ENCODE measurements at places on chromosomes 2 and 18.

DNA sequence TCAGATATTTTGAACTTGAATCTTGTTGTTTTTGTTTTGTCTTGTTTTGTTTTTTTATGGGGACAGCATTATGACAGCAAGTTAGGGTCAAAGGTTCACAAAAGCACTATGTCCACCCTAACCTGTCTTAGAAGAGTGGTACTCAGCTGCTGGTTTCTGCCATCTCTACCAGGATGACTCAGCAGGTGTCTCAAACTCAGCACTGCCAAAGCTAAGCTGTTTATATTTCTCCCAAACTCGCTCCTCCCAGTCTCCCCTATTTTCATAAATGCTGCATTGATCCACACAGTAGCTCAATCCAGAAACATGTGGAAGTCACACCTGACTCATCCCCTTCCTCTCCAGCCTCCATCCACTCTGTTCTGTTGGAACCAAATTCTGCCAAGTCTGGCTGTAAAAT is 134.9 kb downstream of the ZBTB7C start:
- DNase-seq = no peak

GRCh38 chr2:49129034-49129433 is 25.3 kb downstream of the FSHR start:
- no peak for DNase-seq

- no peak for DNase-seq
Measured at GRCh38 chr2:70516596-70516995, 37.0 kb downstream of the TGFA start.

DNA sequence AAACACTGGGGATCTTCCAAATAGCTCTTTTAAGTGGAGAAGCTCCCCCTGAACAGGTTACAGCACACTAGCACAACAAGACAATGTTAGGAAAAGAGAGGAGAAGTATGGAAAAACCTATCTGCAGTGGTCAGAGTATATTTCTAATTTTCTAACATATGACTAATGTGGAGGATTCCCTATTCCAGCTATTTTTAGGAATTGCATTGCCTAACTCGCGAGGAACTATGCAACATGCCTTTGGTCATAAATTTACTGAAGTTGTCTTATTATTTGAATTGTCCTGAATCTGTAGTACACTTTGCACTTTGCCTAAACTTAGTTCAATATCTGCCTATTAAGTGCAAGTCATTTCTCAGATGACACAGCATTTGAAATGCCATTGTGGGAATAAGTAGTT is 381.4 kb downstream of the CCDC85A start:
- no peak for DNase-seq

- no peak for DNase-seq
Measured at GRCh38 chr2:147806846-147807245, 38.0 kb upstream of the ACVR2A start.

DNA sequence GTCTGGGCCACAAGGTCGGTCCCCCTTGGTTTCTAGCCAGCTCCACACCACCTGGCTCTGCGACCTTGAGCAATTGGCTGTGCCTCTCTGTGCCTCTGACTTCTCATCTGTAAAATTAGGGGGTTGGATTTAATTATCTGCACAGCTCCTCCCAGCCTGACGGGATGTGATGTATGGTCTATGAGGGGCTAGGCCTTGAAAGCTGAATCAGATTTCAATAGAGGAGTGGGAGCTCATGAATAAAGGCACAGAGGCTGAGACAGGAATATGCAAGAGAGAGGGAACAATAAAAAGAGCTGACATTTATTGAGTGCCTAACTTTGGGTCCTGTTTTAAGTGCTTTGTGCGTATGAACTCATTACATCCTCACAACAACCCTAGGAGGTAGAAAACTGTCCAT is 104.7 kb downstream of the ALK start:
- DNase-seq = no peak

- no peak for DNase-seq
Measured at GRCh38 chr2:2812117-2812516, 481.0 kb upstream of the MYT1L start.

DNA sequence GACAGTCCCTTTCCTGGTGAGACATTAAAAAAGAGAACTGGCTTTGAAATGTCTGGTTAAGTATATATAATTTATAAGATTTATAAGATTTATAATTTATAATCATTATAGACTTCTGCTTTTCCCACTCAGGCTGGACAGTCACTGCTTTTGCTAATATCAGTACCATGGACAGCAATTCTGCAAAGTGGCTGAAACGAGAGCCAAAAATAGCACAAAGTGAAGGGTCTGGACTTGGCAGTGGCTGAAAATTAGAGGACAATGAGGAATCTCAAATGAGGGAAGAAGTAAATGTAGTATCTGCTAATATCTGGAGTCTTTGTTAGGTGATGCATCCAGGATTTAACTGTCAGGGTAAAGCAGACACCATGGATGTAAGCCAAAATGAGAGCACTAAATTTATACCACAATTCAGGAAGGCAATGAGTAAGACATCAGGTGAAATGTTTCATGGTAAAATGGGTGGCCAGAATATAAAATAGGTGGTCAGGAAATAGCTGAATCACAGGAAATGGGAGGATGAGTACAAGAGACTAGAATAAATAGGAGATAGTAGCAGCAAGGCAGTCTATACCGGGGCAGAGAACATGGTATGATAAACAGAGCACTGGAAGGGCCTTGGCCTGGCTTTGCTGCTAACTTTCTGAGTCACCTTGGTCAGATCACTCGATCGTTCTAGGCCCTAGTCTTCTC is 39.6 kb upstream of the BOD1L2 start:
- no peak for DNase-seq

GRCh38 chr2:191481305-191482070 is 196.4 kb upstream of the NABP1 start:
- no peak for DNase-seq

DNA sequence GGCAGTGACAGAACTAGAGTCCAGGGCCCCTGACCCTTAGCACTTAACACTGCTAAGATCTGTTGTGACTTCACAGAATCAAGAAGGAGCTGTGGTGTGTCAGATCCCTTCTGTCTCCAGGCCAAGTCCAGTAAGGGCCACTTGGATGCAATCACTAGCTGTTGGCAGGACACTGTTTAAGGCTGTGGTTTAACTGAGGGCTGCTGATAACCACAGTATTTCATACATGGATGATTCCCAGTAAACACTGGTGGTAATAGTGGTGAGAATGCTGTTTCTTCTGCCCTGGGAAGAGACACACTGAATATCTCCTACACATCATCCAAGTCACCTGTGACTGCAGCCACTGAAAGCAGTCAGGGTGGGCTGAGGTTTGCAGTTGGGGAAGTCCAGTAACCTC is 77.7 kb upstream of the FBXO11 start:
- no peak for DNase-seq

DNA sequence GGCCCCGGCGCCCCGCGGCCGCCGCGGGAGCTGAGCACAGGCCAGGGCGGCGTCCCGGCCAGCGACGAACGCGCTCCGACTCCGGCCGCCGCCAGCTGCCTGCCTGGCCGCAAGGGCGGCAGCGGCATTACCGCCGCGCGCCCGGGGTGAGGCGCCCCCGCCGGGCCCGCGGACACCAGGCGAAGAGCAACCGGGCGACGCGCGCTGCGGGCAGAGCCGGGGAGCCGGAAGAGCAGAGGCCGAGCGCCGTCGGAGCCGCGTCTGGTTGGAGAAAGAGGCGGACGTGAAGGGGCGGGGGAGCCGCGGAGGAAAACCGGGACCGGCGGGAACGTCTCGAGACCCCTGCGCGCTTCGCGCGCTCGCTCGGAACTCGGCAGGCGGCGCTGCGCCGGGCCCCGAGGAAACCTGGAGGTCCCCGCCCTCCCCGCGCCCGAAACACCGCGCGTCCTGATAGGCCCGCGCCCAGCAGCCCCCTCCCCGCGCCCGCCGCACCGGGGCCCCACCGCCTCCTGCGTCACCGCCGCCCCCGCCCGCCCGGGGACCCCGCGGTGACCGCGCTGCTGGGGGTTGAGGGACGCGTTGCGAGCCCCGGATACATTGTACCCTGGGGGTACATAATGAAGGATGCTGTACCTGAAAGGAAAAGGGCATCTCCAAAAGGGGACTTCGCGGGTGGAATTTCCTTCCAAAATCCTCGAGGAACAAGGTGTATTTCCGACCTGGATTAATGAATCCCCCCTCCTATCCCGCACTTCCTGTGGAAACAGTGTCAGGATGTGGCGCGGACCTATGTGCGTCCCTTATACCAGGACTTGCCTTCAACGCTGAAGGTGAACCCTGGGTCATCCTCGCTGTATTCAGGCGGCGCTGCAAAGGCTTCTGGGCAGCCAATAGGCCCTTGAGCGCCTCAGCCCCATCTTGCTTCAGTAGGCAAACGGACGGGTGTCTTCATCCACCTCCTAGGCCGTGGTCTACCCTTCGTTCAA is 1.0 kb upstream of the B4GALT6 start:
- peak; percentile 30 for DNase-seq

DNA sequence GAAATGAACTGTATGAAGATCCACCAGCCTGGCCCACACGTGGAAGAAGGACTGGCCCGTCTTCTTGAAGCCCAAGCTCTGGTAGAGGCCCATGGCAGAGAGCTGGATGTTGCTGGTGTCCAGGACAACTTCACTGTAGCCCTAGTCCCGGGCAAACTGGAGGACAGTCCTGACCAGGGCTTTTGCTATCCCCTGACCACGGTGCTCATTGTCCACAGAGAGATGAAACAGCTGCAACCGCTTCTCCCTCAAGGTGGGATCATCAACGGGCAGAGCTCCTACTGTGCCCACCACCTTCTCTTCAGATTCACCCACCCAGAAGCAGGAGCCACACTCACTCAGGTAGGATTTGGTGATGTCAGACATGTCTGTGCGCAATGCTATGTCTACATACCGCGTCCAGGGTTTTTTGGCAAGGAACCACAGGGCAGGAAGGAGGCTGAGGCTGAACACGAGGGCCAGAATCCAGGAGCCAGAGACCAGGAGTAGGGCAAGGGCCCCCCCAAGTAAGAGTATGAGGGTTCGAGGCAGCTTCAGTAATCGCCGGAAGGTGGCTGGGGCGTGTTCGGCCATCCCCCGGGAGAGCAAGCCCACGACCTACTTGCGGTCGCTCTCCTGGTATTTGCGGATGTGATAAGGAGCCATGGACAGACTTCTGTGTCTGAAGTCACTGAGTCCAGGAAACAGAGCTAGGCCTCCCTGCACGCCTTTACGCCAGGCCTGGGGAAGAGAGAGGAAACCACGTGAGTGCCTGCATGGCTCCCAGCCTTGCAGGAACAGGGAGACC is 36.3 kb downstream of the TPRKB start:
- no peak for DNase-seq

DNA sequence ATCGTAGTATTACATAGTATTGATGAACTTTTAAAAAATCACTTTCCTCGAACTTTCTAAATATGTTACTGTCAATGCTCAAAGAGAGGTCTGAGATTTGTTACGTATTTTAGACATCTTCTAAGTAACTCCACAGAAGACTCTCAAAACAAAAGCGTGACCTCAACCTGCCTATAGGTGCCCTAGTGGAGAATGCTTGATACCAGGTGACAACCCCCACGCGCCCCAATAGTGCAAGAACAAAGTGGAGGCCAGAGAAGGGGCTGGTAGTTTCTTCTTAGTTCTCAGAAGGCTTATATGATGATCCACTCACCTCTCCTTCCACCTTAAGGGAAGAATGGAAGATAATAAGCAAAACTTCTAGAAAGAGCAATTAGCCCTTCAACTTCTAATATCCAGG is 102.6 kb downstream of the ANKRD44 start:
- DNase-seq = peak; percentile 23

GRCh38 chr2:11785611-11785940 is 39.1 kb downstream of the LPIN1 start:
- no peak for DNase-seq

DNA sequence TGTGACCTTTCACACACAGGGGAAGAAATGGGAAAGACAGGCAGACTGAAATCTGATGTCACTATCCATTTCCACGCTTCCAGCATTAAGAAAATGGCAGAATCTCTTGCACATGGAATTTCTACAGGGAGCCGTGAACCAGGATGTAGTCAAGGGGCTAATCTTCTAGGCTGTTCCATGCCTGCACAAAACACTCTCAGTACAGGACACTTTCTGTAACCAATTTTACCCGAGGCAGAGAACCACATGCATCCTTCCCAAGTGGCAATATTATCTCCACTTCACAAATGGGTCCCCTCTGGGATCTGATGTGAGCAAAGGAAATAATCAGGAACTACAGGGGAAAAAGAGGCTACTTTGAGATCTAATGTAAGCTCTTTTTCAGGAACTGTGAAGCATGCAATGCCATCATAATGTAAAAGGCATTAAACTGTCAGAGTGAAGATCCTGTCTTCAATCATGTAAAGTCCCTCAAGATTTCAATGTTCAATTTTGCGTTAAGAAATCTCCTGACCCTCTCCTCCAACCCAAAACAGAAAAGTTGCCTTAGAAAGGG is 236.9 kb downstream of the RBM43 start:
- no peak for DNase-seq

GRCh38 chr2:75491129-75491753 is 69.5 kb downstream of the EVA1A start:
- DNase-seq = no peak

DNA sequence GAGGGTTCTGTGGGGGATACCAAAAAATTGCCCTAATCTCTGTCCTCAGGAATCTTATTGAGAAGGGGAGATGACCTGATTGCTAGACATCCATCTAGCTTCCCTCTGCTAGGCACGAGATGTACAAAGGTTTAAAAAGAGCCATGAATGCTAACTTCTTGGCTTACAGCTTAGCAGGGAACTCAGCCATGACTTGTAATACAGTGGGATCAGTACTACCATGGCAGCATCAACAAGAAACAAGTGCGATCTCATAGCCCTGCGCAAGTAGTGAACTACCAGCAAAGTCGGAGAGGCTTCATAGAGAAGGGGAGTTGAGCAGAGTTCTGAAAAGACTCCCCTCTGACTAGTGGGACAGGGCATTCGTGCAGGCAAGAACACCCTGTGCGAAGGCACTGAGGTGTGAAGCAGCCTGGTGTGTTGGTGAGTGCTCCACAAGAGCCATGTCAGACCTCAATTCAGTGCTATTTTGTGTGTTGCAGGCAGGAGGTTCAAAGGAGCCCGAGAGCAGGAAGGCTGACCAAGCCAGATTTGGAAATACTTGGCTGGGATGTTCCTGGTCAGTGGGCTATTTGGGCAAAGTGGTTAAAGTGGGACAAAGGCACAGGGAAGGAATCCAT is 130.0 kb downstream of the FMNL2 start:
- no peak for DNase-seq

DNA sequence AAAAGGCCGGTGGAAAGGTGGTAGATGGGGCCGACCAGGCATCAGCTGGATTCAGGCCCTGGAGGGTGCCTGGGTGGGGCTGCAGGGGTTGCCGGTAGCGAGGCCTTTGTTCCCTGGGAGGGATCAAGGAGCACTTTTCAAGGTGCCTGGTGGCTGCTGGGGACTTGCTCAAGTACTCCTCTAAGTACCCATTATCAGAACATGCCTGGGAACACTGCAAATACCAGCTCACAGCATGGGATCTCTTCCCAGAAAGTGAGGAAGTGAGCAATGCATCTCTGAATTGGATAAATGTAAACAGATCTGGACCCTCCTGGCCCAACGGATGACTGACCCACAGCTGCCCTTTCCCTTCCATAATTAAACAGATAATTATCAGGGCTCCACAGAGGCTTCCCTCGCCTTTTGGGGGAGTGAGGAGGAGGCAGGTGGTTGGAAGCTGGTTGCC is 210.5 kb downstream of the SH3RF3 start:
- no peak for DNase-seq

GRCh38 chr18:28715206-28715605 is 538.3 kb upstream of the CDH2 start:
- DNase-seq = no peak

GRCh38 chr2:187679454-187679853 is 125.2 kb upstream of the TFPI start:
- DNase-seq = no peak

GRCh38 chr2:20617892-20618467 is 32.9 kb downstream of the HS1BP3 start:
- DNase-seq = no peak

All from activated naive CD4-positive, alpha-beta T cell treated with Interleukin-2 at 50 U/mL for 16 hours (primary cell).